ENCODE measurements at places on chromosomes 12 and 14. TPM values are rescaled to one million over a fixed set of nuclear protein-coding genes. Genes with fewer than 3 reads are reported as not detected.

Gene CRACR2A
- 0.58 TPM for polyA plus RNA-seq

Gene APOF
- not detected for polyA plus RNA-seq

Gene CBLN3
- not detected for polyA plus RNA-seq

Gene PMCH
- not detected for polyA plus RNA-seq

Gene CDH24
- 37.0 TPM for polyA plus RNA-seq

Gene PARPBP
- polyA plus RNA-seq: 2.6 TPM

Gene ANAPC5
- 272 TPM for polyA plus RNA-seq

Gene SLC8A3
- 5.0 TPM for polyA plus RNA-seq

Gene FGF6
- not detected for polyA plus RNA-seq

Gene PHC1
- polyA plus RNA-seq: 124 TPM

Gene REP15
- polyA plus RNA-seq: not detected

Gene NDUFB1
- polyA plus RNA-seq: 1,184 TPM

Gene BEGAIN
- polyA plus RNA-seq: 28.2 TPM

Data from neural cell (in vitro differentiated cells).